ENCODE measurements at places on chromosomes 16 and 17.

DNA sequence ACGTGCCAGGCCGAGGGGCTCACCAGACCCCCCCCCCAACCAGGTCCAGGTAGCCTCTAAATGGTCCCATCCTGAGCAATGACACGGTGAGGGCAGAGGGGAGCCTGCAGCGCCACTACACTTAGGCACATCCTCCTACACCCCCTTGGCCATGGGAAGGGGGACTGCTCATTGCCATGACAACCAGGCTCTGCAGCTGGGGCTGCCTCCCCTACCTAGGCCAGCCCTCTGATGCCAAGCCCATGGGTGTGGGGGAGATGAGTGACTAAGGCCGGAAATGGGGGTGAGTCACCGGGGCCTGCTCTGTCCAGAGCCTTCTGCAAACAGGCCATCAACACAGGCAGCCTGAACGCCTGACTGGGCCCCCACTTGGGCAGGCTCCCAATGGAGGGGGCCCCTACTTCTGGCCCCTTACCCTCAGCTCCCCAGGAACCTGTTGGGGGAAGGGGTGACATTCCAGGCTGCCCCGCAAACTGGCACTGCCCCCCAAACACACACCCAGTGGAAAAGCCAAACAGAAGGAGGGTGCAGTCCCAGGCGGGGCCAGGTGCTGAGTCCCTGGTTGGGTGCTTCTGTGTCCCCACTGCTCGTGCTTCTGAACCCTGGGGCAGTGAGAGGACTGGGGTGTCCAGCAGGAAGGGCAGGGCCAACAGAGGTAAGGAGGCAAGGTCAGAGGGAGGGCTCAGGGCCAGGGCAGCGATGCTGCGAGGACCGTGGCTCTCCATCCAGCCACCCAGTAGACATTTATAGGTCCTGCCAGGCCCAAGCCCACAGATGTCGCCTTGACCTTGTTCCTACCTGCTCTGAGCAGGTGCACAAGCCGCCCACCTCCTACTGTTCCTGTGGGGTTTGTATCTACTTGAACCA is 8.2 kb downstream of the PLCD3 start:
- no peak for DNase-seq

- DNase-seq: no peak
Measured at GRCh38 chr17:39098588-39098987, 52.8 kb downstream of the PLXDC1 start.

- no peak for DNase-seq
Measured at GRCh38 chr17:50924800-50925199, 58.6 kb upstream of the TOB1 start.

GRCh38 chr17:14704121-14704520 is 403.2 kb downstream of the HS3ST3B1 start:
- no peak for DNase-seq

DNA sequence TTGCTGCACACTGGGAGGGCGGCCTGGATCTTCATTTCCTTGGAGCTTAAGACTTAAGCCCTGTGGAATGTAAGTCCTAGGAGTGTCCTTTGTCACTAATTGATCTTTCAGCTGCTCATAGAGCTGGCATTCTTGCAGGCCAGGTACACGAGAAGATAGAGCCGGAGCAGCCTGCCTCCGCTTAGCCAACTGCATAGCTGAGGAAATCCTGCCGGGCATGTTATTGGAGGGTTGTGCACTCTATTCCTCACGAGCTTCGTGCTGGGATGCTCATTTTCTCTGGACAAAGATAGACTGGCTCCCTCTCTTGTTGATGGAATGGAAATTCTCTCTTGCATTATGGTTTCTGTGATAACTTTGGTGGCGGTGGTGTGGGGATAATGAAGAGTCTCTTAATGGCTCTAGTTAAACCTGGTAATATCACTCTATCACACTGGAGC is 76.9 kb downstream of the RPA1 start:
- DNase-seq: no peak

GRCh38 chr16:85398050-85398451 is 215.1 kb upstream of the GSE1 start:
- no peak for DNase-seq

DNA sequence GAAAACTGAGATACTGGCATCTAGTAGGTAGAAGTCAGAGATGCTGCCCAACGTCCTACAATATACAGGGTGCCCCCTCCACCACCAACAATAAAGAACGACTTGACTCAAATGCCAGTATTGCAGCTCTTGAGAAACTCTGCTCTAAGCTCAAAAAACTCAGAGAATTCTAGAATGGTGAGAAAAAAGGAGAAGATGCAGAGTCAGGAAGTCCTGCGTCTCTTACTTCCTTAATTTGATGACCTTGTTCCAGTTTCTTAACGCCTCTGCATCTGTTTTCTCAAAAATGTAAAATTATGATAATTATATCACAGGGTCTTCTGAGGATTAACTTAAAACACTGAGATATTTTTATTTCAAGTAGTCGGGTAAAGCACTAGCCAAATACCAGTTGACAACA is 1.7 kb upstream of the HSBP1 start:
- DNase-seq: no peak

DNA sequence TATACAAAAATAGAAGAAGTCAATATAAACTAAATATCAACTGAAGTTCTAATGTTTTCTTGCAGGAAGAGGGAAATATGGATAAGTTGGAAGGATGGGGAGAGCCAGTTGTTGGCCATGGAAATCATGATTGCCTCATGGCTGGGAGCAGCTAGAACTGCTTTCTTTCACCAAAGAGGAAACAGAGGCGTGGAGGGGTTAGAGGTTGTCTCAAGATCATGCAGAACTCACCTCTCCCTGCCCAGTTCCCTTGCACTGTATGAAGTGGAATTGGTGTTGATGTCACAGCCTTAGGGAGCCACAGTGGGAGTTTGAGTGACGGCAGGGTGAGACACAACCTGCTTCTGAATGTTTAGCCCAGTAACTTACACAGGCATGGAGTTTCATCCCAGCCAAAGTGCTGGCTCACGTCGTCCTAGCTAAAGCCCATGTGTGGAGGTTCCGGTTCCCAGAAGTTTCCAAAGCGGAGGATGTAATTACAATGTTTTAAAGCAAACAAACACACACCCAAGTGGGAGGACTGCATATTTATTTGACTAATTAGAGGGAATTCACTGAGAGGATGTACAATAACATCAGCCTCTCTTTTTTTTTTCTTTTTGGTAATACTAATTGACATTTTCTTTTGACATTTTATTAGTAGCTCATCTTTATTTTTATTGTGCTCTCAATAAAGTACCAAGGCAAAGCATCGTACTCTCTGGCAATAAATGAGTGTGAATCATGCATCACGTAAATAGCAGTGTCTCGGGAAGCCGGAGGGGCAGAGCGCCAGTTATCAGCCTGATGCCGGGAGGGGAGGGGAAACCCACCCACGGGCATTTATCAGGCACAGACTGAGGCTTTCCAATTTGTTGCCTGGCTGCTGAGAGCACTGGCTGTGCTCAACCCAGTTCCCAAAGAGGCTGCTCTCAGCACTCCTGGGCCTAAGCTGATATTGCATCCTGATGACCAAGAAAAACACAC is 118.7 kb upstream of the CDH5 start:
- DNase-seq: no peak

- no peak for DNase-seq
Measured at GRCh38 chr16:5668553-5668952, 571.0 kb upstream of the EEF2KMT start.

- no peak for DNase-seq
Measured at GRCh38 chr16:67264866-67265265, 14.5 kb upstream of the PLEKHG4 start.

DNA sequence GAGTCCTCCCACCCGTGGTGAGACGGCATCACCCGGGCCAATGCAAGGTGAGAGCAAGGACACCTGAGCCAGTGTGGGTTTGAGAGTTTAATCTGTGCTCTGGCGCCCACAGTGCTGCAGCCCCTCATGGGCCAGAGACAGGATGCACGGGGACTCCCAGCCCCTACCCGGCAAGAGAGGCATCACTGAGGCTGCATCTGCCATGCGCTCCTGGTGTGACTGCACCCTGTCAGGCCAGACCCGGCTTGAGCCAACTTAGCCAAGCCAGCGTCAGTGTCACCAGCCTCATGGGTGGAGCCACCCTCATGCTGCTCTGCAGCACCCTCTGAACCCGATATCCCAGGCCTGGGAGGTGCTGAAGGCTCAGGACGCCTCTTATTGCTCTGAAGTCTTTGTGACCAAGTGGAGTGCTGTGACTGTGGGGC is 1.3 kb upstream of the BRICD5 start:
- DNase-seq: no peak

DNA sequence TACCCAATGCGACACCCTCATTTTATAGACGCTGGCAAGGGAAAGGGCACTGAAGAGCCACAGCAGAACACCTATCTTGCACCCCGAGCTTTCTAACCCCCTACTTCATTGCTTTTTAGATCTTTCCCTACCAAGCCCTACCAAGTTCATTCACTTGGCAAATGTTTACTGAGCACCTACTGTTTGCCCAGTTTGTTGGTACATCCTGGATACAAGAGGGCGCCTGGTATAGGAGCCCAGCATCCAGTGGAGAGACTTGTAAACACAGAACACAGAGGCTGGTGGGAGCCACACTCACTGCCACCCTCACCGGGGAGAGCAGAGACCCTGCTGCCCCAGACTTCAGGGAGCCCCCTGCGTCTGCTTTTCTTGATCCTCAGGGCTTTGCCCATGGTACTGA is 112.6 kb downstream of the GNAO1 start:
- DNase-seq: no peak

GRCh38 chr17:82105417-82105881 is 7.4 kb upstream of the FASN start:
- DNase-seq: no peak

- DNase-seq: no peak
Measured at GRCh38 chr16:77918809-77919707, 103.3 kb upstream of the CLEC3A start.

DNA sequence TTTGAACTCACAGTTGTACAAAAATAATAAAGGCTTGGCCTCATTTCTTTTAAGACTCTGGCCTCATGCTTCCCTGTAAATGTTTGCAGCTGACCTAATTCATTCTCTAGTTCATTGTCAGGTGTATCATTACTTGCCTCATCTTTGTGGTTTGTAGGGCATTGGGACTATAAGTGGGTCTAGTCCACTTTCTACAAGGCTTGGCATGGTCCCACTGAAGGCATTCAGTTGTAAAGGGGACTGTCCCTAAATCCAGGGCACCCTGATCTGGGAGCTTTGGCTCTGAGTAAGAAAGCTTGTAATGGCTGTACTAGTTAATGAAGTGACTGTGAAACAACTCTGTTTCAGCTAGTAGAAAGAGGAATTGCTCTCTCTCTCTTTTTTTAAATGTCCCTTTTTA is 2.7 kb downstream of the KCTD2 start:
- DNase-seq: no peak

- no peak for DNase-seq
Measured at GRCh38 chr17:42514867-42515266, 21.2 kb upstream of the NAGLU start.

GRCh38 chr17:29250666-29251065 is 4.0 kb downstream of the CRYBA1 start:
- DNase-seq: no peak

DNA sequence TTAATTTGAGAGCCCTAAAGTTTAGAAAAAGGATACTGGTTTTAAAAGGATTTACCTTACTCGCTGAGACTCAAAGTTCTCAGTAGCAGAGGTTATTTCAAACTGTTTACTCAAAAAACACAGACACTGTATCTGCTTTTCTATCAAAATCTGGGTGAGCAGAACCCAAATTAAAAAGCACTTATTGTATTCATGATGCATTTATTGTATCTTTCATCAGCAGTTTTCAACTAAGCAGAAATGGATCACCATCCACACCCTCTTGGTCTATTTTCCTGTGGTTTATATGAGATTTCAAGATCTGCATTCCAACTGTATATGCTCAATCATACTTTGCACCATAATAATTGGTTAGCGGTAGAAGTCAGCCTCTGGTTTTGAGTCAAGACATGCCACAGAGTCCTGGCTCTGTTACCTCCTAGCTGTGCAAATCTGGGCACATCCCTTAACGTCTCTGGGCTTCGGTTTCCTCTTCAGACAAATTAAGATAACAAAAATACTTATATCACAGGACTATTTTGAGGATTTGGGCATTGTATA is 109.5 kb downstream of the ASIC2 start:
- peak; percentile 3 for DNase-seq

DNA sequence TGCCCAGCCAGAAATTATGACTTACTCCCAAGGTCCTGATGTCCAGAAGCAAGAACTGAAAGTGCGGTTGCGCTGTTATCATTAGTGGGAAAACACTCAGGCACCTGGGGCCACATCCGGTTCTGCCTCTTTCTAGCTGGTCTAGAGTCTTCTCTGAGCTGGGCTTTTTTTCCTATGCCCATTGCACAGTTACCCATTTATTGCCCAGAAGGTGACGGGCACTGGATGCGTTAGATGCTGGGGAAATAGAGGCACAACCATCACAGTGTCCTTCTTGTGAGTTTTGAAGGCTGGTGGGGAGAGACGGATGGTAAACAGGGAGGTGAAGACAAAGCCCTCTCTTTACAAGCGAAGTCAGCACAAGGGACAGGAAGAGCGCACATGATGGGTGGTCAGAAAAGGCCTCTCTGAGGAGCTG is 37.7 kb downstream of the PLCG2 start:
- DNase-seq: no peak

GRCh38 chr17:67615736-67616135 is 102.0 kb upstream of the NOL11 start:
- DNase-seq: no peak

DNA sequence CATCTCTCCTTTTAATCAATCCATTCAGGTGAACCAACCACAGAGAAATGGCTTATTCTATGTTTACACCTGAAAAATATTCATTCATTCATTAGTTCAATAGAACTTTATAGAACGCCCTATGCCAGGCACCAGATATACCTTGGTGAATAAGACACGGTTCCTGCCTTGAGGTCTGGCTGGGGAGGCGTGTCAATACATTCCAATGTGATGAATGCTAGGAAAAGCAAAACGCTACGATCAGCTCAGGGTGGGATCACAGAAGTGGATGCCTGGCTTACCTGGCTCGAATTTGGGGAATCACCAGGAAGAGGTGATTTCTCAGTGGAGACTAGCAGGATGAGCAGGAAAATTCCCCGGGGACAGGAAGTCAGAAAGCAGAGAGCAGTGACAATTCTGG is 17.5 kb upstream of the WFIKKN2 start:
- no peak for DNase-seq

DNA sequence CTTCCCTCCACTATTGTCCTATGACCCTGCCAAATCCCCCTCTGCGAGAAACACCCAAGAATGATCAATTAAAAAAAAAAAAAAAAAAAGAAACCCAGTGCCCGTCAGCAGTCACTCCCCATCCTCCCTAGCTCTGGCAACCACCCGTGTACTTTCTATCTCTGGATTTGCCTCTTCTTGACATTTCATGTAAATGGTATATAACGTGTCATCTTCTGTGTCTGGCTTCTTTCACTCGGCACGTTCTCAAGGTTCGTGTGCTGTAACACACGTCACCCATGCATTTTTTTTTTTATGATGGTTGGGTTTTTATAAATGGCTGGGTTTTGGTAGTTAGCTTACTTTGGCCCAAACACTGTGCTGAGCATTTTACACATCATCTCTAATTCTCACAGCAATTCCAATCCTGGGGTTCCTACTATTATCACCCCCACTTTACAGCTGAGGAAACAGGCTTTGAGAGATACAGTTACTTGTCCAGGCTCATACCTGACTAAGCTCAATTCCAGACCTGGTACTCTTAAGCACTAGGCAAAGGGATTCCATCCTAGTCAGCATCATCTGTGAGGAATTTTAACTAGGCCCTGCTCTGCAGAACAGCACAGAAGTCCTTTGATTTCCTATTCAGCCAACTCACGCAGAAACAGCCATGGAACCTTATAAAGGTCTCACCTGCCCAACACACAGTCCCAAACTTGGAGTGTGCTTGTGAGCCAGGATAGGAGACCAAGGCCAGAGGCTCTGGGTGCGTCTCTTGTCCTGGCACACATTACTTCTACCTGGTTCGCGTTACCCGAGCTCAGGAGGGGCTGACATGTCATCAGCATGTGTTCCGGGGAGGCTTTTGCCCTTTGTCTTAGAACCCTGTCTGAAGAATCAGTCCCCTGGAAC is 11.7 kb downstream of the NDUFAB1 start:
- no peak for DNase-seq

All from AG09319 (cell line).